Right renal pelvis (tissue), 4 donors: ENCODE measurements at places on chromosomes 4 and X.
A peak's percentile ranks its signal among the peaks of the same experiment; 100 is the strongest.

GRCh38 chr4:57153207-57153606, 43.0 kb upstream of the IGFBP7 start:
- DNase-seq: no peak

GRCh38 chrX:75623535-75623934, 100.7 kb upstream of the ZDHHC15 start:
- DNase-seq: no peak

DNA sequence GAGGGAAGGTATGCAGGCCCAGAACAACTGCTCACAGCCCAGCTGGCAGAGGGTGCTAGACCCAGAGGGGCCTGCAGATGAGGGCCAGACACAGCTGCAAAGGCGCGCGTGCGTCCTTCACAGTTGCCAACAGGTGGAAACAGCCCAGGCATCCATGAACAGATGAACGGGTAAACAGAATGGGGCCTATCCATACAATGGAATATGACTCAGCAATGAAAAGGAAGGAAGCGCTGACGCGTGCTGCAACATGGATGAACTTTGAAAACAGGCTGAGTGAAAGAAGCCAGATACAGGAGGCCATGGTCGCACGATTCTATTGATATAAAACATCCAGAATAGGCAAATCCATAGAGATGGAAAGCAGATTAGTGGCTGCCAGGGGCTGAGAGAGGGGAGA, 83.1 kb upstream of the DDX3X start:
- DNase-seq: no peak

DNA sequence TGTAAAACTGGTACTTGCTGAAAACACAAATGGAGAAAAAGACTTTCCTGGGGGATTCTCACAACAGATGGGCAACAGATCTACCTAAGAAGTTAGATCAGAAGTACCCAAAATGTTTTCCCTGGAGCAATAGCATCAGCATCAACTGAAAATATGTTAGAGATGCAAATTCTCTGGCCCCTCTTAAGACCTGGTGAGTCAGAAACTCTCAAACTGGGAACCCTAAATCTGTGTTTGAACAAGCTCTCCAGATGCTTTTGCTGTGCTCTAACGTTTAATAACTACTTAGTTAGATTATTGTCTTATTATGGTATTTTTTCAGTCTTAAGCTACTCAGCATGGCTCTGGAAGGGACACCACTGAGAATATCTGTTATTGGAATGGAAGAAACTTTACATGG, 55.2 kb upstream of the TRPC3 start:
- DNase-seq: no peak

- no peak for DNase-seq
Measured at GRCh38 chr4:8274066-8274652, 4.6 kb downstream of the HTRA3 start.

GRCh38 chrX:136126872-136127406, 20.4 kb upstream of the FHL1 start:
- no peak for DNase-seq

- DNase-seq: no peak
Measured at GRCh38 chr4:184972991-184973390, 45.3 kb upstream of the HELT start.

- DNase-seq: no peak
Measured at GRCh38 chr4:88033309-88033708, 25.9 kb downstream of the PKD2 start.

DNA sequence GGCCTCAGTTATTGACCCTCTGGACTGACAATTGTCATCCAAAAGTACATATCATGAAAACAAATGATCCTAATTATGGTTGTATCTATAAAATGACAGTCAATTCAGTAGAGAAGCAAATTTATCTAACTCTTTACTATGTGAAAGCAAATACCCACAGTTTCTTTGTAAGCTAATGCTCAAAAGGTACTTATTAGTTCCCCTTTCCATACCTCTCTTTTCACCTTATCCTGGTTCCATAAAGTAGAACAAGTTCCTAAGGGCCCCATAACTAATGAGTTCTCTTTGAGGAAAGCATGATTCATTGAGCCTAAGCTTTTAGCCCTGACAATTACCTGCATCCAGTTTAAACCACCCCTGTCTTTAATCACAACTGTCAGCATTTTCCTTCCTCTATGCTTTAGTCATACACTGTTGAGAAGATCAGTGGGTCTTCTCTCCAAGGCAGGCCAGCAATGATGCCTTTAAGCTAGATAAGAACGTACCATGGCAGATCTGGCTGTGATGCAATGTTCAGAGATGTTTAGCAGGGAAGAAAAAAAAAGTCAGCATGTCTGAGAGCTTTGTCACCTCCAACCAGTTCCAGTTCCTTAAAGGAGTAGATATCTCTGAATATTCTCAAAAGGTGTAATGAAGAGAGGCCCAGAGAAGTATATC, 179.7 kb upstream of the RASGEF1B start:
- DNase-seq: no peak

- DNase-seq: peak; percentile 68
Measured at GRCh38 chr4:99383833-99384392, 31.4 kb upstream of the ADH1C start.

- peak; percentile 57 for DNase-seq
Measured at GRCh38 chr4:108512615-108513505, 107.5 kb upstream of the RPL34 start.
